ENCODE measurements at places on chromosomes 4 and X.

DNA sequence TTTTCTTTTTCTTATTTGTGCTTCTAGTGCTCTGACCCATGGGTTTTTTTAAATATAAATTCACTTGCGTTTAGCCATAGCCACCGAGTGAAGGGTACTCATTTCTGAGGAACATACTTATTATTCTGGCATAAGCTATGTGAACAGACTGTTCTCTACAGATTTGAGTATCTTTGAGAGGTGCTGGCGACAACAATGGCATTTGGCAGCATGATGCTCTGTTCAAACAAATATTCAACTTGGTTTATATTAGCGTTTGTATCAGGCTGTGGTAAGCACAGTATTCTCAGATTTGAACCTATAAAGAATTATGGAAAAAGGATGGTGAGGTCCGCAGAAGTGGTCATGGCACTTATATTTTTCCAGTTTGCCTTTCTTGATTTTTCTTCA, 108.7 kb upstream of the LIMCH1 start:
- DNase-seq = no peak

DNA sequence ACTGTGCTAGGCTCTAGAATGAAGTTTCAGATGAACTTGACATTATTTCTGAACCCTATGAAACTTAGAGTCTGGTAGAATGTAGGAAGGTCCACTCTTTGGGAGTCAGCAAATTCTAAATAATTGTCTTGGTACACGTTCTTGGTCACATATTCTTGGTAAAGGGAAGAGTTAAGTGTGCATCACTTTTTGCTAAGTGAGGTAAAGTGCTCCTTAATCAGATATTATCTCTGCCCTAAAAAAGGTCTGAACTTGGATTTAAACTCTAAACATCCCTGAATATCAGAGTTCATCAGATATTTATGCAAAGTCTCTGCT, 7.2 kb downstream of the OCIAD2 start:
- DNase-seq = no peak

DNA sequence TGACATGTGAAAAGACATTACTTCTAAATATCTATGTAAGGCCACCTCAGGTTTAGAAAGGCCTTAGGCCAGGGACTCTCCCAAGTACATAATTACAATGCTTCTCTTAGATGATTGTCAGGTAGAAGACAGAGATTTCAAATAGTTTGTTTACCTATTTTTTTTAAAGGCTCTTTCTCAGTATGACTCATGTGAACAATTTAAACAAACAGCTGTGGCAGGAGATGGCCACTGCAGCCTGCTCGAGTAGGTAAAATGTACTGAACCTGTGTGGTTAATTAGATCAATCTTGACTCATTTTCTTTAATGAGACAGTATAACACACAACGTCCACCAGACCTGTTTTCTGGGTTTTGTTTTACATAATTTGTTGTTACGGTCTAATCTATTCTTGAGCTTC, 50.2 kb downstream of the LEF1 start:
- DNase-seq = no peak

DNA sequence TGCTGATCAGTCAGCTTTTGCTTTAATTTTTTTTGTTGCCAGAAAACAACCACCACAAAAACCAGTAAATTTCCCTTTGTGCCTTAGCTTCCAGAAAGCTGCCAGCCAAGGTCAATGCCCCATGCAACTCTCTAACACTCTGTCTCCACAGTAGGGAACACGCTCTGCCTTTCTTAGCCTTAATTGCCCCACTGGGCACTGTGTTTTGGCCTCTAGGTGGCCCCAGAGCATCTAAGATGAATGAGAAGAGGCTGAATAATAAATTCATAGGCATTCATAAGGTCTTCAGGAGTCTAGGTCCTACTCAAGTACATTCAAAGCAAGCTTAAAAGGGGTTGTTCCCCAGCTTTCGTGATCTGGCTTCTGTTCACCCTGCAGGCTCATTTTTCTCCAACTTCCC, 57.7 kb upstream of the PASD1 start:
- DNase-seq = no peak

DNA sequence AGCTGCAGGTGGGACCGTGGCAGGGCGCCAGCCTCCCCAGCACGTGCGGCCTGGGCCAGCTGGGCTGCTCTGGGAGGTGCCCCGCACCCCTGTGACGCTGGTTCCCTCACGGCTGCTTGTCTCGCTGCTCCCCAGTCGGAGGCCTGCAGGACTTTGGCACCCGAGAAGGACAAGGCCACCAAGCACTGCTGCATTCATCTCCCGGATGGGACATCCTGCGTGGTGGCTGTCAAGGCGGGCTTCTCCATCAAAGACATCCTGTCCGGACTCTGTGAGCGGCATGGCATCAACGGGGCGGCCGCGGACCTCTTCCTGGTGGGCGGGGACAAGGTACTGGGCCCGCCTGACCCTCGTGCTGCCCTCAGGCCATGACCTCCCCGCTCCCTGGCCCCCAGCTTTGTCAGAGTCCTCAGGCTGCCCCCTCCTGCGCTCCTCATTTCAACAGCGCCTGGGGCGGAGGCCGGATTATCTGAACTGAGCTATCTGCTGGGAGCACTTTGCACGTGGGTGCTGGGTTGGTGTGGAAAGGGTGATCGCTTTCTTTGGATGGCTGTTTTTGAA, 19.4 kb upstream of the HGFAC start:
- no peak for DNase-seq

DNA sequence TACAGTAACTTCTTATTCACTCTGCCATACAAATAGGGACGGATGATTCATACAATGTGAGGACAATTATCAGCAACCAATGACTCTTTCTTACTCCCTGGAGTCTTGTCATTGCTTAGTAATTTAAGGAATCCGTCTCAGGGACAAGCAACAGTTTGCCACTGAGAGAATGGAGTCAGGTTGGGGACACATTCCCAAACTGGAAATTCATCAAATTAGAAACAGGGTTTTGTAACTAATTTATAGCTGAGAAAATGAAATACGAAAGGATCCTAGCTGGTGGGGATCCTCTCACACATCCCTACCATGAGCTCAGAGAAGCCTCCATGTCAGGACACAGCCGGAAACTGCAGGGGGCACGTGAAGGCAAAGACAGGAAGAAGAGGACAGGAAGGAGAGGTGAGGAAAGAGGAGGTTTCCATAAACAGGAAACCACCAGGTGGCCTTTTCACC, 50.4 kb upstream of the KDR start:
- DNase-seq = no peak

- no peak for DNase-seq
These were observed 57.0 kb upstream of the RAP1GDS1 start for GRCh38 chr4:98204236-98204553.

- DNase-seq = no peak
These were observed 1826.6 kb upstream of the AGA start for GRCh38 chr4:179268791-179269190.

Data from CD8-positive, alpha-beta T cell (primary cell).